ENCODE measurements at places on chromosomes 11 and 22. TPM values are rescaled to one million over a fixed set of nuclear protein-coding genes. Genes with fewer than 3 reads are reported as not detected.

Gene CLP1
- total RNA-seq = 13.4 TPM

Gene FBLN1
- total RNA-seq = 201 TPM

Gene CARD18
- not detected for total RNA-seq

Gene SCGB2A2
- not detected for total RNA-seq

Gene ADM2
- 4.1 TPM for total RNA-seq

Gene OMP
- not detected for total RNA-seq

Gene EEF1G
- 1,634 TPM for total RNA-seq

Gene RAG1
- total RNA-seq = 1.2 TPM

Gene ESAM
- 2.0 TPM for total RNA-seq

Gene GRAMD4
- total RNA-seq = 21.8 TPM

GRCh38 chr11:113016905-113017304 lies 55.7 kb downstream of the NCAM1 start:
- DNase-seq = no peak

DNA sequence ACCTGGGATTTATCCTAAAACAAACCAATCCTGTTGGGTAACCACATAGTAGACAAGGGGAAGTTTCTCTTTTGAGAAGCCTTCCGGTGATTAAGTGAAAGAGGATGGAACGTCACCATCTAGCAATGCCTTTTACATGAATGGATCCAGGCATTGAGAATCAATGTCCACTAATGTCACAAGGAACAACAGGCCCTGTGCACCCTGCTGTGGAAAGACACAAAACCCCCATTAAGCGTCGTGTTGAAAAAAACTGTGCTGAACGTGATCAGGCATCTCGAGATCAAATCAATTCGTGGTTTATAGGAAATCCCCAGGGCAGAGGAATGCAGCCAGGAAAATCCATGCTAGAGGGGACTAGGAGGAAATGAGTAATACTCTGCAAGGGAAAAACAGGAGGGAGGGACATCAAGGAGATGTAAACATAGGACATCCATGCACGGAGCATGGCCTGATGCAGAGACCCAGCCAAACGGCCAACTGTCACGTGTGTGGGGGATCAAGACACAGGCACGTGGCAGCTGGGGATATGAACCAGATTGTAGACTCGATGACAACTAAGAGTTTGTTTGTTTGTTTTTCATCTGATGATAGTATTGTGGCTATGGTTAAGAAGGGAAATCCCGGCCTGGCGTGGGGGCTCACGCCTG lies 38.6 kb upstream of the CARS1 start:
- peak; percentile 39 for DNase-seq

GRCh38 chr11:9590717-9591116 lies 17.2 kb downstream of the WEE1 start:
- DNase-seq = no peak

- no peak for DNase-seq
Observed at GRCh38 chr11:68214173-68215086, 1.3 kb upstream of the KMT5B start.

- no peak for DNase-seq
Observed at GRCh38 chr22:25795478-25795877, 53.5 kb downstream of the MYO18B start.

GRCh38 chr11:122837528-122838346 lies 563 bp upstream of the CRTAM start:
- no peak for DNase-seq

- no peak for DNase-seq
Observed at GRCh38 chr11:22584976-22585375, 40.6 kb downstream of the FANCF start.

DNA sequence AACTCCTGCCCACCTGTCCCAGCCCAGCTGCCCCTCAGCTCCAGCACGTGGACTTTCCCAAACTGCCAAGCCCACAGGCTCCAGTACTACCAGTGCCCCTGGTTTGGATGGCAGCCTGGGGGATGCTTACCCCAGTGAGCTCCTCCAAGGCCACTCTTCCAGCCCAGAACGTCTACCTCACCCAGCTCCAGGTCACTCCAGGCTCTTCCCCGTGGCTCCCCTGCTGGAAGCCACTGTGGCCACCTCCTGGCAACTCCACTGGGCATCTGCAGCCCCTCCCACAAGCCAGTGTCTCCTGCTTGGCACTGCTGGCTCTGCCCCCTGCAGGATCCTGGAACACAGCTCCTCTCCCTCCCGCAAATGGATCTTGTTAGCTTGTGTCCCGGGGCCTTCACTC lies 29.3 kb downstream of the LMO1 start:
- no peak for DNase-seq

DNA sequence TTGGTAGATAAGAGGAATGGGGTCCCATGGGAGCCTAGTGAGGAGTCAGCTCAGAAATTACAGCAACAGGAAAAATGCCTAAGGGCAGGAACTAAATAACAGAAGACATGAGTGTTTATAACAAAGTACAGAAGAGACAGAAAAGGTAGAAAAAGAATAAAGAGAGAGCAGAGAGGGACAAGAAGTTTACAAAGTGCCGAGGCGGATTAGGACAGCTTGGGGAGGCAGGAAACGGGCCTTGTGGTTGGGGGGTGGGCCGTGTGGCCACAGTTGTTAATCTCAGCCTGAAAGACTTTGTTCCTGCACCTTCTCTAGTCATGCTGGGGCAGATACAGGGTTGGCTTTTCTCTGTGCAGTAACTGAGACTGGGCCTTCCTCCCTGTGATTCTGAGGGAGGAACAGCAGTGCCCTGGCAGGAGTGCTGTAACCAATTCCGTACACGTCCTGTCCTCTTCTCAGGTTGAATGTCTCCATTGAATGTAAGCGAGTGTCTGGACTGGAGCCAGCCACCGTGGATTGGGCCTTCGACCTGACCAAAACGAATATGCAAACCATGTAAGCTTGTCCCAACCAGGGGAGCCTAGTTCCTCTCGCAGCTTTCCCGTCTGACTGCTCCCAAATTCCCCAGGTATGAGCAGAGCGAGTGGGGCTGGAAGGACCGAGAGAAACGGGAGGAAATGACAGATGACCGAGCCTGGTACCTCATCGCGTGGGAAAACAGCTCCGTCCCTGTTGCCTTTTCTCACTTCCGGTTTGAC lies 13.2 kb downstream of the NAA40 start:
- DNase-seq = no peak

DNA sequence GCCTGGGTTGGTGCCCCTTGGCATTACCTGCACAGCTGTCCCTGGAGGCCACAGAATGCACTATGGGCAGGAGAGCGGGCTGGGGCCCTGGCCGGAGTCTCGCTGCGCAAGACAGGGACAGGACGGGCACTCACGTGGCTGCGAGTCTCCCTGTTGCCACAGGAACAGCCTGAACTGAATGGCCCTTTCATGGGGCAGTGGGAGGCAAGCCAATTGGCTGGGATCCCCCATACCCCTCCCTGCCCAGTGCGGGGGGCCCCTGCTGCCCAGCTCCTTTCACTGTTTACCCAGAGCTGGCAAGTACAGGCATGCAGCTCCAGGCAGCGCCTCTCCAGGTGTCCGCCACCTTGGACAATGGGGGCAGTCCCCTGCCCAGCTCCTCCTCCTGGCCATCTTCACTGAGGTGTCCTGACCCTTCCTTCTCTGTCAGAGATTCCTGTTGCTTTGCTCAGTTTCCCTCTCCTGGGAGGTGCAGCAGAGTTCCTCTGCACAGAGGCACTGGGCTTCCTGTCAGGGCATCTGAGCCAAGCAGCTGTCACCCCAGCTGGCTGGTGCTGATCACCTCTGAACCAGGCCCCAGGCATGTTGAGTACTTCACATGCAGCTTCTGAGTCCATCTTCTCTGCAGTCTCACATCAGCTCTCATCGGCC lies 5.2 kb downstream of the USP2 start:
- DNase-seq = no peak

DNA sequence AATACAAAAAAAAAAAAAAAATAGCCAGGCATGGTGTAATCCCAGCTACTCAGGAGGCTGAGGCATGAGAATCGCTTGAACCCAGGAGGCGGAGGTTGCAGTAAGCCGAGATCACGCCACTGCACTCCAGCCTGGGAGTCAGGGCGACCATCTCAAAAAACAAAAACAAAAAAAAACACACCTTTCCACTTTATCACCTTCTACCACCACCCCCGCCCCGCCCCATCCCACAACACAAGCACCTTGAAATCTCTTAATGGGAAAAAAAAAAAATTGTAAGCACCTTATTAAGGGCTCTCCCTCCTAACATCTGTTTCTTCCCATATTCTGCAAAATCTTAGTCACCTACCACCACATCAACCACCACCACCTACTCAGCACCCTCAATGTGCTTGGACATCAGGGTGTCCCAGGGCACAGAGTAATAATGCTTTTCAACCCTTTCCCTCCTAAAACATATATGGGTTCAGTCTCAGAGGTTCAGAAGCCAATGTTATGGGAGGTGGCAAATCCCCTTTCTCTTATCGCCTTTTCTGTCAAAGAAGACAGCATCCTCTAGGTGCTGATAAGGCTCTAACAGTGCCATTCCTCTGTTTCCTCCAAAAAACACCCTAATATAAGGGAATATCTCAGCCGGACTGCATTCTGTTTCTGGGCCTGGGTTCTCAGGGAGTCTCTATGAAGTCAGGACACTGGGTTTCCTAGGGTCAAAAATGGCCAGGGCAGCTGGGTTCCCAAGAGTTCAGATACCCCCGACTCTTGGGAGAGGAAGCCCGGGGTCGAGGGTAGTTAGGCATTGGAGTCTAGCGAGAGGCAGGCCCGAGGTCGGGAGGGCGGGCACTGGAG lies 718 bp downstream of the INTS5 start:
- no peak for DNase-seq

GRCh38 chr22:35506259-35506570 lies 34.4 kb upstream of the RASD2 start:
- DNase-seq = peak; percentile 40

- no peak for DNase-seq
Observed at GRCh38 chr11:102620818-102621561, 4.1 kb downstream of the MMP20 start.

- DNase-seq = peak; percentile 32
Observed at GRCh38 chr22:45008751-45009605, 827 bp downstream of the PHF21B start.

- no peak for DNase-seq
Observed at GRCh38 chr11:55732936-55733335, 40.3 kb upstream of the OR5D13 start.

DNA sequence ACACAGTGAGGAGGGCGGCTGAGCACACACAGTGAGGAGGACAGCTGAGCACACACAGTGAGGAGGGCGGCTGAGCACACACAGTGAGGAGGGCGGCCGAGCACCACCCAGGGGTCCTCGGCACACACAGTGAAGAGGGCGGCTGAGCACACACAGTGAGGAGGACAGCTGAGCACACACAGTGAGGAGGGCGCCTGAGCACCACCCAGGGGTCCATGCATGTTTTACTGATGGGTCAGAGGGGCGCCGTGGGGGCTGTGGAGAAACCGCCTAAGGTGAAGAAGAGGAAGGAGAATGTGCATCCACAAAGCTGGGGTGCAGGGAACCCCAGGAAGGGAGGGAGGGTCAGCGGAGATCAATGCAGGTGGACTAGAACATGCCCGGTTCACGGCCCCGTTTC lies 461.8 kb downstream of the BRD1 start:
- DNase-seq = no peak

DNA sequence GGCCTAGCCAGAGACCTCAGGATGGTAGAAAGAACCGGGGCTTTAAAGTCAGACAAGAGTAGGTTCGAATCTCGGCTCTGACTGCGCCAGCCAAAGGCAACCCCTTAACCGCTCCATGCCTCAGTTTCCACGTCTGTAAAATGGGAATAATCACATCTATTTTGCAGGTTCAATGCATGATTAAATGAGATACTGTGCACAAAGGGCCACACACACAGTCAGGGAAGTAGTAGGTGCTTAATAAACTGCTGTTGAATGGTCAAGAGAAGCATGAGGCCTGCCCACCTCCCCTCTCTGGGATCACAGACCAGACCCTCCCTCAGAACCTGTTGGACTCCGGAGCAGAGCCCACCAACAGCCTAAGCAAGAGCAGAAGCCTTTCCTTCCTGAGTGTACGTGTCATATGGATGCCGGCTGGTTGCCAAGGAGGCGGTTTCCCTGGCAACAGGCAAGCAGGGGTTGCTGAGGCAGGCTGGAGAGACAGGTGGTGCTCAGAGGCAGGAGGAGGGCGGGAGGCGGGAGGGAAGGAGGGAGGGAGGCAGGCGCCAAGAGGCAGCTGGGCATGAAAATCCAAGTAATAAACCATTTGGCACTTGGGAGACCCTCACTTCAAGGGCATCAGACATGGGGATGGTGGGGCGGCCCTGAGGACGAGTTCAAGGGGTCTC lies 43.9 kb downstream of the NFAM1 start:
- DNase-seq = no peak

DNA sequence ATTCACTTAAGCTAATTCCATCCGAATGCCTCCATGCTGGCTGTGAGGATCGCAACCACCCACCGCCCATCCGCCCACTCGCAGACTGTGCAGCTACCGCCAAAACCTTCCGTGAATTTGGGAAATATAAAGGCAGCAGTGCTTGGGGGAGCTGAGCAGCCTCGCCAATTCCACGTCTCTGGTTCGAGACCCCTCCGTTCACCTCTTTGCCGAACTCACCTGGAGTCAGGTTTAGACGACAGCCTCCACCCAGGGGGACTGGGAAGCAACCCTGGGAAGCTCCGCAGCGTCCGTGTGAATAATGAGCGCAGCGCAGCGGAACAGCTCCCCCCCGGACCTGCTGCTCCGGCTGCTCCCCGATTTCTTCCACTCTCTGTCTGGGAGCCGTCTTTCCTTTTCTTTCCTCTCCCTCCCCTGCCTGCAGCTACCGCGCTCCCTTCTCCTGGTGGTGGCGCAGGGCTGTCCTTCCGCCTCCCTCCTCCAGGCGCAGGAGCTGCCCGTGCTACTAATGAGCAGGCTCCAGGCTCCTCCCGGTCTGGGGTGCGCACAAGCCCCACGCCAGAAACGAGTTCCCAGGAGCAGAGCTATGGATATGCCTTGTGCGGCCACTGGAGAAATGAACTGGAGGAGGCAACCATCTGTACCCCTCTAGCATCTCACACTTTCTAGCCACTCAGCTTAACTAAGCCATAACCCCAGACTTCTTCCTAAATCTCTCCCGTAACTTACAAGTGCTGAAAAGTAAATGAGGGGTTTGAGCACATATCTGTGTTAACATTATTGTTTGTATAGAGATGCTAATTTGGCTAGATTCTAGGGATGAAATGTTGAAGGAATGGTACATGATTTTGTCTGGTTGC lies 107.3 kb downstream of the XKR3 start:
- DNase-seq = no peak

GRCh38 chr11:66022401-66023185 lies 3.7 kb downstream of the CATSPER1 start:
- peak; percentile 81 for DNase-seq

DNA sequence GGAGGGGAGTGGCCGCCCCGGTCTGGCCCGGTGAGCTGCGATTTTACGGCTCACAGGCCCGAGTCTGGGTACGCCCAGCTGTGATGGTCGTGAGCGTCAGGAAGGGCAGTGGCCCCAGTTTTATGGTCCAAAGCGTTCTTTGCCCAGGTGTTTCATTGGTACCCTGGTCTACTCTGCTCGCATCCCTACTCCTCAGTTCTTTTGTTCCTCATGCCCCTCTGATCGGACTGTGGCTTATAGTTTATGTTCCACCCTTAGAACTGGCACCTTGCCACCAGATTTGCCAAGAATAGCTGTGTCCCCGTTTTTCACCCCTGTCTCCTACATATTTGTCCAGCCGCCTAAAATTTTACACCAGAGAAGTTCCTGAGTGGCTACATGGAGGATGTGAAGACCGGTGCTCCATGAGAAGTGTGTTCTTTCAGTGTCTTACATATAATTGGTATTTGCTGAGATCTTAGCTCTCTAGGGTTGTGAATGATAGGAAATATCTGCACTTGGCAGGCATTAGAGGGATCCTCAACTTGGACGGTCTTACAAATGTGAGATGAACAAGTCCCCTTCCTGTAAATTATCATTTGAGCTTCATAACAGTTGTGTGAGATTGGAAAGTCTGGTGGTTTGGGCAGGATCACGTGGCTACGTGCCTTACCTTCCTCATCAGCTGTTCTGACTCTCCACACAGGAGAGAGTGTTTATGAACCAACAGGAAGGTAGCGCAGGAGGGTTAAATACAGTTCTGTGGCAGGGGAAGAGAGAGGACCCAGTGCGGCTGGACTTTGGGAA lies 1.1 kb downstream of the PANX1 start:
- DNase-seq = peak; percentile 30
